ENCODE measurements at places on chromosomes 16 and 17.
A peak's percentile ranks its signal among the peaks of the same experiment; 100 is the strongest.

GRCh38 chr17:2233441-2233947, 70.1 kb downstream of the SMG6 start:
- no peak for DNase-seq

DNA sequence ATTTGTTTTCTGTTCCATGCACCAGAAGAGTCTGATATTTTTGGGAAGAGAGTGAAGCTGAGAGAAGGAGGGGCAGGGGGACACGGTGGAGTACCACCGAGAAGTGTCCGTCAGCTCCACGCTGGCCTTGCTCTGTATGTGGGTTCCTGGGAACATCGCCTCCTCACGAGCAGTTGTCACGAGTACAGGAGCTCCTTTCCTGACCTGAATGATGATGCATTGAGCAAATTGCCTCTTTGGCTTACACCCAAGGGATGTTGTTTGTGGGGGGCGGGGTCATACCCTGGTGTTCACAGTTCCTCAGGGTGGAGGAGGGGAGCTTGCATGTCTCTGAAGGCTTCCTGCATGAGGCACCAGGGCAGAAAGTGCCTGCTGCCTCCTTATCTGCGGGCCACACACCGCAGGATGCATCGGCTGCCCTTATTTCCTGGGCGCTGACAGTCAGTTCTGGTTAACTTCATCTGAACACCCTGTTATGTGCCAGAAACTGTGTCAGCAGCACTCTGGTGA, 36.2 kb downstream of the RGS9 start:
- no peak for DNase-seq

- DNase-seq: no peak
Measured at GRCh38 chr17:74763565-74764387, 12.4 kb downstream of the NAT9 start.

DNA sequence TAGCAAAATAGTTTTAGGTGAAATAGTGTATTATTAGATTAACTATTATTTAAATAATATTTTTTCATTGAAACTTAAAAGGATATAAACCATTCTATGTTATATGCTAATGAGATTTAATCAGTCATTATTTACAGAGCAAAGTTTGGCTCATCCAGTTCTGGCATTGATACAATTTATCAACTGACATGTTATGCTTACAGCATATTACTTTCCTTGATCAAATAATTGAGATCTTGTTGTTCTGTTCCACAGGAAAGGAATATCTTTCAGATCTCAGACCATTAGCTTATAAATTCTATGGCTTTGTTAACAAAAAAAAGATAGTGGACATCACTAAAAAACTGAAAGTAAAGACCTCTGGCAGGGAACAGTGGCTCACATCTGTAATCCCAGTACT, 403.0 kb downstream of the ZFHX3 start:
- DNase-seq: no peak

GRCh38 chr16:59459806-59460205, 725.7 kb upstream of the GOT2 start:
- no peak for DNase-seq

DNA sequence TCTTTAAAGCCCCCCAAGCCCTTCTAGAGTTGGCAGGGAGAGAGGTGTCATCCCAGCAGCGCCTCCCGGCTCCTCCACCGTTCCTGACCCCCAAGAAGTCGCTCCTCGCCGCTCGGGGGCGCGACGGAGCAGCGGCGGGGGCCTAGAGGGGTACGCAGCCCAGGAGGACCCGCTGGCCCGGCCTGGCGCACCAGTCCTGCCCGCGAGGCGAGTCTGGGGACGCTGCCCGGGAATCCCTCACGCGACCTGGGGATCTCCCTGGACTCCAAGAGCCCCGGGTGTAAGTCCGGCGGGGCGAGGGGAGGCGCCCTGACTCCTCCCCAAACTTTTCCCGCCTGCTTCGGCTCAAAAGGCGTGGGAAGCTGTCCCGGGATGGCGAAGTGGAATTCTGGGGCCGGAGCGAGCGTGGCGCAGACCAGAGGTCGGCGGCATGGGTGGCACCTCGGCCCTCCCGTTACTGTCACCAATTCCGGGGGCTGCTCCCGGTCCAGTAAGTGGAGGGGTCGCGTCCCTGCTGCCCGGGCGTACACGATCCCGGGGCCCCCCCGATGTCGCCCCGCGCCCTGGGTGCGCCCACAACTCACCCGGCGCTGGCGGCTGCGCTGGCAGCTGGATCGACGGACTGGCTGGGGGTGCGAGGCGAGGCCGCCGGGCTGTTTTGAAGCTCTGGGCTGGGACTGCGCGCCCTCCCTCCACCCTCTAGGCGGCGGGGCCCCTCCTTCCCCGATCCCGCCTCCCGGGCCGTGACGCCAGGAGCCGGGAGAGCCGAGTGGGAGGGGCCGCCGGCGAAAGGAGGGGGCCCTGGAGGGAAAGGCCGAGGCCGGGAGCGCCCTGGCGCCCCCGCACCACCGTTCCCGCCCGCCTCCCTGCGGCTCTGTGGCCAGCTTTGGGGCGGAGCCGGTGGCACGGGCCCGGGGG, at the start of gene EMP2:
Gene EMP2, minus strand, starts transcription at position 634 of the 918 bp plus-strand sequence. CDS start 32,981 bp downstream, outside the sequence.
- peak; percentile 77 for DNase-seq

- DNase-seq: no peak
Measured at GRCh38 chr17:67415291-67415690, 38.2 kb downstream of the PITPNC1 start.

DNA sequence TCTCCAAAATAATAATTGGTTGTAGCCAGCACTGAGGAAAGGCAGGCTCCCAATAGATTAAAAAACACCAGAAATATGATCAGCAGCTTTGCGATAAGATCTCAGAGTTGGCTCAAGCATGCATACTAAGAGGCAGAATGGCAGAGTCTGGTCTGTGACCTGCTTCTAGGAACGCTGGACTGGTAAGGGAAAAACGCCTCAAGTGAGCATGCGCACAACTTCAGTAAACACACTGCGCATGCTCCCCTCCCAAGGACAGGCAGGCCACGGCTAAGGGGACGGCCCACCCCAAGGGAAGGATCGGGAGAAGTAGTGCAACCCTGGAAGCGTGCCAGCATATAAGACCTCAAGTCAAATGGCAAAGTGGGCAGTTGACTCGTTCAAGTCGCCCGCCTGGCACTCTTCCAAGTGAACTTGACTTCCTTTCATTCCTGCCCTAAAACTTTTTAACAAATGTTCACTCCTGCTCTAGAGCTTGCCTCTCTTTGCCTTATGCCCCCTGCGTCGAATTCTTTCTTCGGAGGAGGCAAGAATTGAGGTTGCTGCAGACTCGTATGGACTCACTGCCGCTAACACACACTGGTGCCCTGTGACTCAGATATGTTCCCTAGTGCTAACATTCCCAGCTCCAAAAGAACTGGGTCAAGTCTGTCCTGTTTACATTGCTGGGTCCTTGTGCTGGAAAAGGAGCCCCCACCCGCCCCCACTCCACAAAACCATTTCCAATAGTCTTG, 22.4 kb upstream of the PRM1 start:
- DNase-seq: peak; percentile 46

GRCh38 chr17:17763734-17764133, 73.1 kb downstream of the SREBF1 start:
- no peak for DNase-seq

DNA sequence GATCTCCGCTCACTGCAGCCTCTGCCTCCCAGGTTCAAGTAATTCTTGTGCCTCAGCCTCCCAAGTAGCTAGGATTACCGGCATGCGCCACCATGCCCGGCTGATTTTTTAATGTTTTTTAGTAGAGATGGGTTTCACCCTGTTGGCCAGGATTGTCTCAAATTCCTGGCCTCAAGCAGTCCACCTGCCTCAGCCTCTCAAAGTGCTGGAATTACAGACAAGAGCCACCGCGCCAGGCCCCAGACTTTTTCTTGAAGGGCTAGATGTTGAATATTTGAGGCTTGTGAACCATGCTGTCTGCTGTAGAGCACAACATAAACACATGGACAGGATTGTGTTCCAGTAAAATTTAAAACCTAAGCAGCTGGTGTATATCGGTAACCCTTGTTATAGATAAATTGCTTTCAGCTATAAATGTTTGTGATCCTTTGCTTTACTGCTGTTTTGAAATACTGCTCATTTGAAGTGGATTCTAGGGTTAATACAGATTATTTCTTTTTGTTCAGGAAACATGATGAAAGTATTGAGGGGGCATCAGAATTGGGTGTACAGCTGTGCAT, 12.4 kb downstream of the WSB1 start:
- no peak for DNase-seq

- no peak for DNase-seq
Measured at GRCh38 chr16:56310690-56311089, 114.7 kb downstream of the AMFR start.

DNA sequence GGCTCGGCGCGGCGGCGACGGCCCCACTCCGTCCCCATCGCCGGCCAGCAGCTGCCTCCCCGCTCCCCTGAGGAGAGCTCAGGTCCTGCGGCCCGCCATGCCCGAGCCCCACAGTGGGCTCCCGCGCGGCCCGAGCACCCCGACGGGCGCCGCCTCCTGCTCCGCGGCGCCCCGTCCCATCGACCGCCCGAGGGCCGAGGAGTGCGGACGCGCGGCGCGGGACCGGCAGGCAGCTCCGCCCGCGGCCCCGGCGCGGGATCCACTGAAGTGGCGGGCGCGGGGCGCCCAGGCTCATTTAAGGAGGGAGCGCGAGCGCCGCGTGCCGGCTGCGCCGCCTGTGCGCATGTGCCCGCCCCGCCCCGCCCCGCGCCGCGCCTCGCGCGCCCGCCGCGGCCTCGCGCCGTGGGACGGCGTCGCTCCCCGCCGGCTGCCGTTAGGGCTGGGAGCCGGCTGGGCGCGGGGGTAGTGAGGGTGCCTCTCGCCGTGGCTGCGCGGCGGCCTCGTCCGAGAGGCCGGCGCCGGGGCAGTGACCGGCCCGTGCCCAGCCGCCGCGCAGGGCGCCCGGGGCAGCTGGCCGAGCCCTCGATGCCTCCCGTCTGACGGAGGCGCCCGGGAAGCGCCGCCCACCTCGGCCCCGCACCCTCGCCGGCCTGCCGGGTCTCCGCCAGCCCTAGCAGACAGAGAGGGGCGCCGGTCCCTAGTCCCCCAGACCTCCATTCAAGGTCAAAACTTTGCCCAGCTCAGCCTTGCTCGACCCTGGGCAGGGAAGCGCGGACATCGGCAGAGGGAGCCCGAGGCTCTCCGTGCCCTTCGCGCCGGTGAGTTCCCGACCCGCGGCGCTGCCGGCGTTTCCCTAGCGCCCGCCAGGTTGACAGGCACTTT, at the start of gene NETO2:
Gene NETO2, minus strand, starts transcription at position 269 of the 882 bp plus-strand sequence. CDS start 333 bp downstream, outside the sequence.
- DNase-seq: peak; percentile 68

DNA sequence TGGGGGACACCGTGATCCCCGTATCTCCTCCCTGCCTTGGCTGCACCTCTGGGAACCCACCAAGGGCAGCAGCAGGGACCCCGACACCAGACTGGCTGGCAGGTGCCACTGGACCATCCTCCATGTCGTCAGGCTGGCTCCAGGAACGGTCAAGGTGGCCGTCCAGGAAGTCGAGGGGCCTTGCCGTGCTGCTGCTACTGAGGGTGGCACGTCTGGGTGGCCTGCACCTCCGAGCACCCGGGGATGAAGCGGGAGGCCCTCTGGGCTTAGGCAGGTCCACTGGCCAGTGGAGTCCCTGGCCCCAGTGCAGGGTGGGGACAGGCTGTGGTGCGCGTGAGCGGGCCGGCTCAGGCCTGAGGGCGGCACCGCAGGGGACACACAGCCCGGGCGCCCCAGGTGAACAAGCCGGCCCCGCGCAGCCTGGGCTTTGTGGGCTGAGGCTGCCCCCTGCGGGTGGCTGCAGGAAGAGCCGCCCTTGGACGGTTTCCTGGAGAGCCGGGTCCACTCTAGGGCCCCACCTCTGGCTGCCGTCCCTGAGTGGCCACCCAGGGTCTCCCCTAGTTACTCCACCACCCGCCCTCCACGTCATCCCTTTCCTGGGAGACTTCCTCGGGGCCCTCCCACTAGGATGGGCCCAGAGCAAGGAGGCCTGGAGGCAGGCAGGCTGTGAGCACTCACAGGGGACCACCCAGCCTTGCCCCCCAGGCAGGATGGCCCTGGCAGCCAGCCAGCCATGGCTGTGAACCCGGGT, 42.8 kb upstream of the ZC3H18 start:
- DNase-seq: peak; percentile 80

- no peak for DNase-seq
Measured at GRCh38 chr17:44775838-44776621, 17.2 kb downstream of the ADAM11 start.
